Stimulated activated CD4-positive, alpha-beta T cell treated with anti-CD3 and anti-CD28 coated beads, Interleukin-4, amount 100 ng/mL, for 48 hours (primary cell): ENCODE measurements at places on chromosomes 5 and 9.
A peak's percentile ranks its signal among the peaks of the same experiment; 100 is the strongest.

DNA sequence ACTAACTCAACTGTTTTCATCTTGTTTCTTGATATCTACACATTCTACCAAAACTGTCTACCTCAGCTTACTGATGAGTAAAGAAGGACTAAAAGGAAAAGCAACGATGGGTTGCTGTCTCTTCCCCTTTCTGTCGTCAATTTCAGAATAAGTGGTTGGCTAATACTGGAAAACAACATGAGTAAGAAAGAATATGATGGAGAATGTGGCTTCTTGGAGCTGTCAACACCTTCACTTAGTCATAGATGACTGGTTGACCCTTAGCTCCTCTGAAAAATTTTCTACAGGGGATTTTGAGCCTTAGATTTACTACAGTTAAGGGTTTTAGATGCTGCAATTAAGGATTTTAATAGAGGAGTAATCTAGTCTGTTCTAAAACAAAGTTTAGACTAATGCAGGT is 797.9 kb downstream of the TLE4 start:
- DNase-seq = no peak

DNA sequence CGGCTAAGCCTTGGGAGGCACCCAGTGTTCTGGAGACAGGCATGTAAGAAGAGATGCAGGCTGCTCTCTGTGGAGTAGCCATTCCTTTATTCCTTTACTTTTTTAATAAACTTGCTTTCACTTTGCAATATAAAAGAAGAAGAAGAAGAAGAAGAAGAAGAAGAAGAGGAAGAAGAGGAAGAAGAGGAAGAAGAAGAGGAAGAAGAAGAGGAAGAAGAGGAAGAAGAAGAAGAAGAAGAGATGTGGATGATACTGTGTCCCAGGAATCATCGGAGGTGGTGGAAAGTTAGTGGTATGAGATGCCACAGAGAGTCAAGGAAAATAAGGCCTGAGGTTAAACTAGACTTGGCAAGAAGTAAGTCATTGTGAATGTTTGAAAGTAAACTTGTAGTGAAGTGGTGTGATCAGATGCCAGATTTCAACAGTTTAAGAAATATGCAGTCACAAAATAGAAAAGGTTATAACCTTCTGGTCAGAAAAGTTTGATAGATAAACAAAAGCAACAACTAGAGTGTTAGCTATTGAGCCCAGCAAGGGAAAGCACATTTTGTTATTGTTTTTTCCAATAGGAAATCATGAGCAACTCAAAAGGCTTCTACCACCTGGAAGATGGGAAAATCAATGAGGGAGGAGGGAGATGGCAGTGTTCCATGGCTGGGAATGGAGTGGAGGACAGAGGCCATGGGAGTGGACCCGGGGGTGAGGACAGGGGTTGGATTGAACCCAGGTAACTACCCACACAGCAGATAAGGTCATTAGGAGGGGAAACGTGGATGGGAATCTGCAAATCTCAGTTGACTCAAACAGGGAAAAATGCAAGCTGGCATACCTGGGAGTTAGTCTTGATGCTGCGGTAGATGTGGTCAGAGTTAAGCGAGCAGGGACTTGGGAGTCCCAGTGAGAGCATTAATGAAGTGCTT is 16.8 kb downstream of the AOPEP start:
- no peak for DNase-seq

- no peak for DNase-seq
These were observed 36.1 kb upstream of the NDFIP1 start for GRCh38 chr5:142072488-142072887.

- DNase-seq = no peak
These were observed 13.5 kb downstream of the ADAMTS2 start for GRCh38 chr5:179331591-179332375.

DNA sequence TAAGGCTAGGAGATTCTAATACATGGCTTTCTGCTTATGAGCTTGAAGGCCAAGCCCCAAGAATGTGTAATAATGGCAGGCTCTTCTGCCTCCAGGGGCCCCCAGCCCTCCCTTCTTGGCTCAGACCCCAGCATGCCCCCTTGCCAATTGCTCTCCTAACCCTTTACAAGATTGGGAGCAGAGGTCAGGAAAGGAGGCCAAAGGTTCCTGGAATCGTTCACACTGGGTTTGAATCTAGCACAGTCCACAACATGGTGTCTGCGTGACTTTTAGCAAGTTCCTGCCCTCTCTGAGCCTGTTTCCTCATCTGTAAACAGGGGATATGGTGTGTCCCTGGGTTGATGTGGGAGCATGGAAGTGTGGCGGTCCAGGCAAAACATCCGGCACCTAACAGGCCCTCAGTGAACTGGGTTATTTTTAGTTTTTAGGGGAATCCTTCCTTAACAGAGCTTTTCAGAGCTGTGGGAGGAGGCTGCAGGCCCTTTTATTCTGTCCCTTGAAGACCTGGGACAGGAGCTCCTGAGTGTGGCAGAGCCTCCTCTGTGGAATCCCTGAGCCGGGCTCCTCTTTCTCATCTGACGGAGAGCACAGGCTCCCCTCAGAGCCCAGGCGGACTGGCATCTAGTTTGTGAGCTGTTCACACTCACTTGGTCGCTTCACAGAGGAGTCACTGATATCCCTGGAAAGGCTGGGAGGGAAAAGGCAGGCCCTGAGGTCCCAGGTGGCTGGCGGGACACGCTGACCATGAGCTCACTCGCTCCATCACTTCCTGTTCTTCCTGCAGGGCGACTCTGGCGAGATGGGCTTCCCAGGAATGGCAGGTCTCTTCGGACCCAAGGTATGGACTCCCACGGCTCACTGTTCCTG is 23.4 kb upstream of the ORM1 start:
- DNase-seq = no peak

GRCh38 chr9:2355697-2355983 is 265.9 kb upstream of the VLDLR start:
- DNase-seq = no peak

- no peak for DNase-seq
These were observed 39.3 kb downstream of the C9orf50 start for GRCh38 chr9:129581505-129582189.

DNA sequence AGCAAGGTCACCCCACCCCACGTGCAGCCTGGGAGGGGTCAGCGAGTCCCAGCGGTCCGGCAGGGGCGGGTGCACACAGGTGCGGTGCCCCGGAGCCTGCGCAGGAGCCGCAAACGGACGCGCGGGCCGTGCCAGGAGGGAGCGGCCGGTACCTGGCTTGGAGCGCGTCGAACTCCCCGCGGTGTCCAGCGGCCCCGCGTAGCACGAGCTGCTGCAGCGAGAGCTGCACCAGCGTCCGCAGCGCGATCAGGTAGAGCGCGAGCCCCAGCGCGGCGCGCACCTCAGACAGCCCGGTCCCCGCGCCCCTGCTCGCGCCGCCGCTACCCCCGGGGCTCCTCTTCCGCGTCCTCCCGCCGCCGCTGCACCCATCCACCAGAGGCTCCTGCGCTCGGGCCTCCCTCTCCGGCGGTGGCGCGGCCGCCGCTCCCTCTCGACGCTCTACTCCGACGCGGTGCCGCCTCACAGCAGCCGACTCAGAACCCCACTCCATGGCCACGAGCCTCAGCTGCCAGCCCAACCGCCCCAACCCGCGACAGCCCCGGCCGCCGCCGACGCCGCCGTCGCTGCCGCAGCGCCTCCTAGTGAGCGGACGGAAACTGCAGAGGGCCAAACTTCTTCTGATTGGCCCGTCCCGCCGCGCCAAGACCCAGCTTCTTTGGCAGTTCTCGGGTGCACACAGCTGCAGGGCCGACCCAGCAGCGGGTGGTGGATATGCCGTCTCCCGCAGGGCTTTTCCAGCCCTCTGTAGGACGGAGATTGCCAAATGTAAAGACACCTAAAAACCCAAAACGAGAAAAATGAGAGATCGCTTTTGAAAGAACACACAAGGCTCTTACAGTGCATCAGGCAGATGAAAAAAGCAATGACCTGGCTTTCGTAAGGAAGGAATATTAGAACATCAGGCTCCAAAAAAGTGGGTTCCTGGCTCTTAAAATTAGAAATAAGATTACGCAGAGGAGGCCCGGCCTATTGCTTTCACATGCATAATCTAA is at the start of gene ERMP1:
Gene ERMP1, minus strand, starts transcription at position 580 of the 992 bp plus-strand sequence. Its CDS starts 90 bp downstream, at position 490.
- peak; percentile 88 for DNase-seq

DNA sequence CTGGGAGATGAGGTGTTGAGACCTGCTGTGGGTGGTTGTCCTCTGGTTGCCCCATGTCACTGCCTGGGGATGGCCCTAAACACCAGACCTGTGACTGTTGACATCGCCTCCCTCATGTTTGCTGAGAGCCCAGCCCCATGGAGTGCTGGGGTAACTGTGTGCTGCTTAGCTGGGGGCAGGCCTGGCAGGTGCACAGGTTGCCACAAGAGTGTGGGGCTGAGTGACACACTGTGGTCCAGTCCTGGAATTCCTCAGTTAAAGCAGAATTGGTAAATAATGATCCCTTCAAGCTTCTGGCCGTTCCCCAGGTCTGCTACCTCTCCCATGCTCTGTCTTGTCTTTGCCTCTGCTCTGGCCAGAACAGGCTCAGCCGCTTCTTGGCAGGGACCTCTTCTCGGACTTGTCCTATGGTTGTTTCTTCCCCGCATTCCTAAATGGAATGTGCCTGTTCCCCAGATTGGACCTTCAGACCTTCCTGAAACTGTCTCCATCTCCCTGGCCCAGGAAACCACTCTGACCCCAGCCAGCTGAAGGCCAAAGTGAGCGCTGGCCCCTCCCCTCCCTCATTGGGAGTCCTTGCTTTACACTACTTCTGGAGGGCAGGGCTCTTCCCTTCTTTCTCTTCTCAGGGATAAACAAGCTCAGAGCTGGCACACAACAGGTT is 61.2 kb upstream of the PITX1 start:
- no peak for DNase-seq
